ENCODE measurements at places on chromosomes 4 and X.

DNA sequence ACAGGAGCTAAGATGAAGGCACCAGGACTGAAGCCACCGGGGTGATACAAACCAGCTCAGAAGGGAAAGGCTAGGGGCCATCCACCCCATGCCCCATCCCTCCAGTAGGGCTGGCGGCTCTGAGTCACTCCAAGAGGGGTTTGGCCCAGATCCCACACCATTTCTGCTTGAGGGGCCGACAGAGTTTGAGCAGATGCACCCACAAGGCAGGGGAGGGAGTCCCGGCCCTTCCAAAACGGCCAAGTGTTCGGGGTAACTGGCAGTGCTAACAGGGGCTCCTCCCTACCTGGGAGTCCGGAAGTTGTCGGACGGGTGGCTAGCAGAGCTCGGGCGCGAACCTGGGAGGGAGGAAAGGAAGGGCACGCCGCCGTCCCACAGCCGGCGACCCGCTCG, 412 bp downstream of the SLC10A3 start:
- DNase-seq = no peak

GRCh38 chrX:109374262-109374960, 107.5 kb downstream of the GUCY2F start:
- no peak for DNase-seq

GRCh38 chr4:123116412-123116811, 194.0 kb upstream of the NUDT6 start:
- no peak for DNase-seq

DNA sequence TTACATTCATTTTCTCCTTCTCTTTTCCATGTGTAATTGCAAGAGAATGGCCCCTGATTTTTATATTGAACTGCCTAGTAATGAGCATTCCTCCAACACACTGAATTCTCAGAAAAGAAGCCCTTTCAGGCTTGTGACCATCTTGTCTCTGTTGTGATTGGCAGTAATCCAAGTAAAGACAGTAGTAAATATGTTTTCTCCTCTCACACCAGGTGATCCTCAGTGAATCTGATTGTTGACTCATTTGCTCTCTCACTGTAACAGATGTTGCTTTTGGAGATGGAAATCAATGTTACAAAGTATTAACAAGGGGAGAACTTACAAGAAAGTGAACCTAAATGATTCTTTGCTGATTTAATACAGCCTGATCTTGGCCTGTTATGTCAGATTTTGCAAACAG, 271.0 kb downstream of the AFF2 start:
- no peak for DNase-seq

DNA sequence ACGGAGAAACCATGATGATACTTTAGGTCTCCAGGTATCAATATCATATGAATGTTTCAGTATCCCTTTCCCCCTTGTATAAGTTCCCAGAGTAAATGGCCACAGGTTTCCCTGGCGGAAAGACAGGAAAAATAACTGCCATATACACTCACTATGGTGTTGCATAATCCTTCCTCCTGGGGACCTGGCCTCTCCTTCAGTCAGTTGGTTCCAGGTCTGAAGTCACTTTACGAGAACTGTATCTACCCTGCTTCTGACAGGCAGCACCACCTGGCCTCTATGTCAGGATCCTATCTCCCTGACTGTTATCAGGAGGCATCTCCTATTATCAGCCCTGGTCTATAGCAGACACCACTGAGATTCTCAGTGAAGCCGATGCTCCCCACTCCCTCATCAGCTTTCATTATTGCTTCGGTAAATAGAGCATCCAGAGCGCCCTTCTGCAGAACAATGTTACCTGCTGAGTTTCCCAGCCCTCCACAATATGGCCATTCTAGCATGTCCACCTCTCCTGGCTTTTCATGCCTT, 22.6 kb downstream of the HAUS3 start:
- DNase-seq = no peak

GRCh38 chr4:143384381-143384994, 47.8 kb downstream of the GAB1 start:
- DNase-seq = no peak

DNA sequence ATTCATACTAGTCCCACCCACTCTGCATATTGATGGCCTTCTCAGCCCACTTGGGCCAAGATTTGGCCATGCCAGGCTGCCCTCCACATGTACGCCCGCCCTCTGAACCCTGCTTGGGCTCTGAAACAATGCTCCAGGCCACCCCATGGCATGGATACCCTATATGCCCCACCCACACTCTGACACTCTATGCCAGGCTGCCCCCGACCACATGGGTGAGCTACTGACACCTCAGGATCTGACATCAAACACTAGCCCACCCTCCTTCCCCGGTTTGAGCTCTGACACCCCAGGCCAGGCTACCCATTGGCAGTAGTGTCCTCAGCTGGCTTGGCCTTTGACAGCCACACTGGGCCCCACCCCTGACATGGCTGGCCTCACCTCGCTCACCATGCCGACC, 69.5 kb downstream of the HPRT1 start:
- DNase-seq = no peak

GRCh38 chrX:110665223-110666002, 130.2 kb downstream of the CHRDL1 start:
- DNase-seq = no peak

DNA sequence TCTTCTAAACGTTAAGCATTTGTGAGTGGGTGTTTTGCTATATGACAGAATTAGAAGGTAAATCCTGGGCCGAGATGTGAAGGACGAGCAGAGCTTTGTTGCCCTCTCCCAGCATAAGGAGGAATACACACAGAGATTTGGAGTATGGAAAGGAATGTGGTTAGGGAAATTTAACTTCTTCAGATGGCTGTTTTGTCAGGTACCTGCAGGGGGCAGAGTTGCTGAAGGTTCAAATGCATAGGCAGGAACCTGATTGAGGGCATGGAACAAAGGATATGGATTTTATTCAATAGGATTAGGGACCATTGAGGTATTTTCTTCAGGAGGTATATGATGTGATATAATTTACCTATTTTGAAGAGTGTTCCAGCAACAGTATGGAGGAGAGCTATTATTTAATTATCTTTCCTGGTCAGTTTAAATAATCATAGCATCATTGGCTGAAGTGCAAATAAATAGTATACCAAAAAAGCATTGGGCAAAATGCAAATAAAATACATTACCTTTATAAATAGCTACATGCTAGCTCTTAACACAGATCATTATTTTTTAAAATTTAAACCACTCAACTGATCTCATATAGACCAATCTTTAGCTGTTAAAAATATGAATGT, 143.6 kb downstream of the SLIT2 start:
- no peak for DNase-seq

GRCh38 chr4:76784237-76784636, 113.7 kb downstream of the SOWAHB start:
- DNase-seq = no peak

GRCh38 chr4:137535718-137536117, 3.4 kb upstream of the PCDH18 start:
- no peak for DNase-seq

DNA sequence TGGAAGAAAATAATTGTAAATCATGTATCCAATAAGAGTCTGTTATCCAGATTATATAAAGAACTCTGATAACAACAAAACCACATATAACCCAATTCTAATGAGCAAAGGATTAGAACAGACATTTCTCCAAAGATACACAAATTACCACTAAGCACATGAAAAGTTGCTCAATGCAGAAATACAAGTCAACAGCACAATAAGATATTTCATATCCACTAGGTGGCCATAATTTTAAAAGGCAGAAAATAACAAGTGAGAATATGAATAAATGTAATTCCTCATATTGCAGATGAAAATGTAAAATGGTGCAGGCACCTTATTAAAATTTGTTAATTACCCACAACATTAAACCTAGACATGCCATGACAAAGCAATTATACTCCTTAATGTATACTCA, 73.9 kb upstream of the ZCCHC13 start:
- DNase-seq = no peak

DNA sequence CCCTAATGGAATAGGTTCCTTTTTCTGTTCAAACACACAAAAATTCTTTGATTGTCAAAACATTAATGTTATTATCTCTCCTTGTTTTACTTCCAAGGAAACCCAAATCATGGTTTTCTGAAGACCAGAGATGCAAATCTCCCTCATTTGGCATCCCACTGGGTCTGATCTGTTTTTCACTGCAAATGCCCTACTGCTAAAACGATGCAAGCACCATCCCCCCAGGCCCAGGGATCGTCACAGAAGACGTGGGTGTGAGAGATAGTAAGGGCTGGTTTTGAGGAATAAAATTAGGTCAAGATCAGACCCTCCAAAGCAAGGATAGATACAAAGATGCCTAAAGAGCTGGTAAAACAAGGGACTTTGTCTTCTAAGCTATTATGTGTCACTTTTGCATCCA, 33.6 kb downstream of the GSPT2 start:
- no peak for DNase-seq

DNA sequence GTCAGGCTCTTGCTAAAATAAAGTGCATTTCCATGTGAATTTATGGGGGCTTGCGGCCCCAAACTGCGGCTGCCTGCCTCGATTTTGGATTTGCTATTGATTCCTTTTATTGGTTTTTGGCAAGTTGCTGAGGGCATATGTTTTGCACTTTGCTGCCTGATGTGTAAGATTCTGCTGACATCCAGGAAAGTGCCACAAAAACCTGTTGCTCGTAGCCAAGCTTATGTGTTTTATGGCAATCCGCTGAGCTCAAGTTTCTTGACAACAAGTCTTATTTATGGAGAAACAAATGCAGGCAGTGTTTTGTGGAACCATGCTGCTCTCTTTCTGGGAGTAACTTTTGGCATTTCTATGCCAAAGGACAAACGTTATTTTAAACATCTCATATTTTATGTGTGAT, 97.3 kb upstream of the DDIT4L start:
- no peak for DNase-seq

DNA sequence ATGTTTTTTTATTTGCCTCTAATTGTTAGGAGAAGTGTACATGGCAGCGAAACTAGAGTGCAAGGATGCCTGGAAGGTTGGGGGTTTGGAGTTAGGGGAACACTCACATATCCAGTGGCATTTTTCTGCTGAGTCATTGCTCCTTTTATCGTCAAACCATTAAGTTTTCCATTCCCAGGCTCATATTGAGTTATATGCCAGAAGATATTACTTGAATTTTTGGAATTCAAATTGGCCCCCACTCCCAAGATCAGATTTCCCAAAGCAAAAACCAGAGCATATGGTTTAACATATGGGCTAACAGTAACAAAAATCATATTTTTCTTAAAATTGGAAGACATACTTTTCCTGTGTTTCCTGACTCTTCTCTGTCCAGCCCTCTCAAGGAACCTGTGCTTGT, 152.7 kb downstream of the FSTL5 start:
- DNase-seq = no peak

DNA sequence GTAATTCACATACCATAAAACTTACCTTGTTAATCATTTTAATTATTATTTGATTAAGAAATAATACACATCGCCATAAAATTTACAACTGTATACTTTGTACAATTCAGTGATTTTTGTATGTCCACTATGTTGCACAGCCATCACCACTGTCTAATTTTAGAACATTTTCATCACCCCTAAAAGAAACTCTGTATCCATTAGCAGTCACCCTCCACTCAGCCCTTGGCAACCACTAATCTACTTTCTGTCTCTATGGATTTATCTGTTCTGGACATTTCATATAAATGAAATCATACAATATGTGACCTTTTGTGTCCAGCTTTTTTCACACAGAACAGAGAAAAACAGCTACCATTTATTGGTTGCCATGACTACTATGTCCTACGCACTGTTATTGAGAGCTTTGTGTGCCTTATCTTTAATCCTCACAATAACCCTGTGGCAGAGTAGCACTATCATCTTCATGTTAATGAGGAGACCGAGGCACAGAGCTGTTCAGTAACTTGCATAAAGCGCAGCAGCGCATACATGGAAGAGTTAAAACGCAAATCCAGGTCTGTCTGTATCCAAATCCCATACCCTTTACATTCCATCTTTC, 64.6 kb upstream of the PAGE1 start:
- no peak for DNase-seq

GRCh38 chr4:566508-567295, 9.4 kb downstream of the TMEM271 start:
- no peak for DNase-seq

DNA sequence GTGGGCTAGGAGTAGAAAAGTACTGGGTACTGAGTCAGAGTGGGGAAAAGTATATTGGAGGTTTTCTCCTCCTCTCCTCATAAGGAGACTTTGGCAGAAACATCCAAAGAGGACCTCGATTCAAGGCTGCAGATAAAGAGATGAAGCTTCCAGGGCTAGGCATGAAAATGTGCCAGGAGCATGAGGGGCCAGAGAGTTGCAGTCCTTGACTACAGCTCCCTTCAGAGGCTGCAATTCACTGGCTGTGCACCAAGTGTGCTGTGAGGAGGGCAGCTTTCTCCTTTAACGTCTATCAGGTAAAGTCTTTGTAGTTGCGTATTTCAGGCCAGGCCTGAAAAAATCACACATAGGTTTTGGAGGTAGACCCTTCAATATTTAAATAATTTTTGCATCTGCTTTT, 174.9 kb upstream of the VEGFC start:
- no peak for DNase-seq

- no peak for DNase-seq
Observed at GRCh38 chrX:45762699-45763647, 562.3 kb upstream of the DIPK2B start.

GRCh38 chrX:110436523-110436922, 77.9 kb downstream of the RTL9 start:
- no peak for DNase-seq

DNA sequence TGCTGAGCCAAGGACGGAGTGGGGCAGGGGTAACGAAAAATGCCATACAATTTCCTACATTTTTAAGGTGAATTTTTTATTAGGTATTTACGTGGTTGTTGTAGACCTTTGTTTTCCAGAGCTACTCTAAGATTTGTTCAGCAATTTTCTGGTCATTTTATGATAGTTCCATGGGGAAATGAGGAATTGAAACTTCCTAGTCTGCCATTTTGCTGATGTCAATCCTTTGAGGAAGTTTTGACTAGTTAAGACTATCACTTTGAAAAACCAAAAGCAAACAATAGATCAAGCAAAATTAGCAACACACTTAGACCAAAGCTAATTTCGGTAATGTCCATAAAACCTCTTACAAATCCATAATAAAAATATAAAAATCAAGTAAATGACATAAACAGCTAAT, 7.0 kb upstream of the TLR3 start:
- DNase-seq = no peak

- DNase-seq = no peak
Observed at GRCh38 chr4:144820011-144820727, 174.2 kb downstream of the HHIP start.

GRCh38 chrX:19810802-19811201, 76.6 kb downstream of the SH3KBP1 start:
- DNase-seq = no peak

DNA sequence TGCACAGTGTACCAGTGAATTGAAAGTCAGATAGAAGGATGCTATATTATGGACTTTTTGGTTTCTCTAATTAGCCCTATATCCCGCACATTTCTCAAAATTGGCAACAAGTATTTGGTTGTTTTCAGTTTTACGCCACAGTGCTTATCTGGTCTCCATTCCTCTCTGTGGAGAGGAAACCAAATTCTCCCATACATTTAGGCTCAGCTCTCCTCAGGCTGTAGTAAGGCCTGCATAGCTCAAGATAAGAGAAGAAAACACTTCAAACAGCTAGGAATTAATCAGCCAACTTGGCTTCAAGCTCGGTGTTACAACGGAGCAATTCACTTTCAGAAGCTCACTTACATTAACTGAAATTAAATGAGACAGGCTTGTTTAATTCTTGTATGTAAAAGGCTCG, 263.2 kb downstream of the PDHA2 start:
- no peak for DNase-seq

- no peak for DNase-seq
Observed at GRCh38 chr4:172287117-172287516, 473.9 kb downstream of the GALNTL6 start.

- no peak for DNase-seq
Observed at GRCh38 chr4:35963974-35964515, 280.3 kb downstream of the ARAP2 start.

GRCh38 chr4:171203425-171203824, 609.8 kb upstream of the GALNTL6 start:
- no peak for DNase-seq
